ENCODE measurements at places on chromosomes 6 and 20.

DNA sequence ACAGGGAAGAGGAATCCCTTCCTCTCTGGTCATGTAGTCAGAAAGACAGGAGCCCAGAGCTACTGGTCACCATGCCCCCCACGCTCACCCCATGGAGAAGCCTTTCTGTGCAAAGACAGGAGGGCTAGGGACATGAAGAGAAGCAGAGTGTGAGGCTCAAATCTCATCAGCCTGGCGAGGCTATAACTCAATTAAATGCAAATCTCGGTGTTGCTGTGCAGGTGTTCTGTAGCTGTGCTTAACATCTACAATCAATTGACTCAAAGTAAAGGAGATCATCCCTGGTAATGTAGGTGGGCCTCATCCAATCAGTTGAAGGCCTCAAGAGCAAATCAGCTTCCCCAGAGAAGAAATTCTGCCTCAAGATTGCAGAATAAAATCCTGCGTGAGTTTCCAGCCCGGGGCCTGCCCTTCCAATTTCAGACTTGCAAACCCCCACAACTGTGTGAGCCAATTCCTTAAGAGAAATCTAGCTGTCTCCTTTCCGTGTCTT is 64.4 kb downstream of the CHMP4B start:
- DNase-seq, result no peak

DNA sequence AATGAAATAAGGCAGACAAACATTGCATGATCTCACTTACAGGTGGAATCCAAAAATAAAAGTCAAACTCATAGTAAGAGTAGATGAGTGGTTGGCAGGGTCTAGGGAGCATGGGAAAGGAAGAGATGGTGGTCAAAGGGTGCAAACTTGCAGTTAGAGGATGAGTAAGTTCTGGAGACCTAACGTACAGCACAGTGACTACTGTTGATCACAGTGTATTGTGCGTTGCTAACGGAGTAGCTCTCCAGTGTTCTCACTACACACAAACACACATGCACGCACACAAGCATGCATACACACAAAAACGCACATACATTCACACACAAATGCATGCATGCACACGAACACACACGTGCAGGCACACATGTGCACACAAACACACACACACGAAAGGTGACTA is 54.9 kb downstream of the LY86 start:
- DNase-seq, result no peak

GRCh38 chr6:103113416-103113815 is 1719.9 kb downstream of the GRIK2 start:
- no peak for DNase-seq

DNA sequence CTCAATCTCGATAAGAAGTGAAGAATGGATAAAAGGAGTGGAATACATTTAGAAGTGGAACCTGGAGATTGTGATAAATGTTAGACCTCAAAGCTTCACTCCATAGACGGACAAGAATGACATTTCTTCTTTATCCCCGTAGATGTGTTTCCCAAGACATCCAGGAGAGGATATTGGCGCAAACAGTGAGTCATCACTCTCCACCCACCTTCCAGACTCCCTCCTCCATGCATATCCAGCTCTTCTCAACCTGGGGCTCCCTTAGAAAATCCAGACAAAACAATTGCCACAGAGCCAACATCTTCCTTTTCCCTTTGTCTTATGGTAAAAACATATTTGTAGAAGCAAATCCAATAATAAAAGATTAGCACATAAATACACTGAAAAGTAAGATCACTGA is 586.1 kb downstream of the PTPRT start:
- no peak for DNase-seq

DNA sequence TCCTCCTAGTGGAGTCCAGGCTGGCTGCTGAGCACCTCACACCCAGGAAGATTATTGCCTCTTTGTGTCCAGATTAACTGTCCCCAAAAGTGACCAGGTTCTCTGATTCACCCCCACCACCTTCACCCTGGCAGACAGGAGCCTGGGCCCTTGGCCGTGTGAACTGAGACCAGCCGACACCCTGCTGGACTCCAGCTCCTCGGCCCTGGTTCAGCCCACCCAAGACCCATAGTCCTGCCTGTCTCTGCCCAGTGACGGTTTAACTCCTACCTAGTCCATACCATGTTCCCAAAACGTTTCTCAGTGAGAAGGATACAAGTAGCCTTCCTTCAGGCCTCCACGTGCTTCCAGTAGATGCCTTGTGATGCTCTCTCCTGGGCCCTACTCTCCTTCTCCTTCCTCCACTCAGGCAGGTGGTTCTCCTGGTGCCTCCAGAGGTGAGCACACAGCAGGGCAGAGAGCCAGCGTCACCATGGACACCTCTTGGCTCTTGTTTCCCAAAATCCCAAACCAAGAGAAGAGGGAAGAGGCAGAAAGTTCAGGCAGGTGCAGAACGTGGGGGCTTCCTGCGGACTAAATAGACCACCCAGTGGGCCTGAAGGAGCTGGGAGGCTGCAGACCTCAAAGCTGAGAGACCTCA is 134.4 kb upstream of the CST7 start:
- no peak for DNase-seq

DNA sequence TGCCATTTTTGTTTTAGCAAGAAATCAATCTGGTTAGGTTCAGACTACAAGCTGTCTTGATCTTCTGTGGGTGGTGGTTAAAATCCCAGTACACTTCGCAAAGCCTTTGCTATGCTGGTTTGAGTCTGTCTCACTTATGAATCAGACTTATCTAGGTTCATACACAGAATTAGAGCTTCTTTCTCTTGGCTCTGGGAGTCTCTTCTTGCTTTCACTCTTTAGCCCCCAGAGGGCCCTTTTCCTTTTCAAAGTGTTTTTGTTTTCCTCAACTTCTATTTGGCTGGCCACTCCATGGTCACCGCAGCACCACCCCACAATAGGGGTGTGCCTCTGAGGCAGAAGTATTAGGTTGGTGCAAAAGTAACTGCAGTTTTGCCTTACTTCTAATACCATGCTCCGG is 21.3 kb downstream of the ECI2 start:
- no peak for DNase-seq

- DNase-seq, result no peak
These were observed 190.9 kb upstream of the MAN1A1 start for GRCh38 chr6:119540417-119540816.

DNA sequence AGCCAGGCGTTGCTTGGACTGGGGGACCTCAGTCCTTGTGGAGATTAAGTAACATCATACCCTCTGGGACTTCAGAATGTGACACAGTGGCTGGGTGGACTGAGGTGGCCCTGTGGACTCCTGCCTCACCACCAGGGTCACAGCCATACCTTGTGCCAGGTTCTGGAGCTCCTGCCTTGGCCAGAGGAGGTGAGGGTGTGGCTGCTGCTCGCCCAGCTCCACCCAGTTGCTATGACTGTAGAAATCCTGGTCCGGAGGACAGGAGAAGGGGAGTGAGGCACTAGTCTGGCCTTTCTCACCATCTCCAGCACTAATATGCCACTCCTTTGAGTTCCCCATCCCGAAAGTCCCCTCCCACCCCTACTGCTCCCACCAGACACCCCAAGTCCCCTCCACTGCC is 1.9 kb downstream of the VWA7 start:
- DNase-seq, result no peak

GRCh38 chr6:11387707-11388430 is 149.7 kb upstream of the TMEM170B start:
- no peak for DNase-seq

GRCh38 chr6:5752391-5752680 is 254.4 kb downstream of the NRN1 start:
- DNase-seq, result no peak

- no peak for DNase-seq
These were observed 370.3 kb downstream of the NRN1 start for GRCh38 chr6:5636210-5637030.

DNA sequence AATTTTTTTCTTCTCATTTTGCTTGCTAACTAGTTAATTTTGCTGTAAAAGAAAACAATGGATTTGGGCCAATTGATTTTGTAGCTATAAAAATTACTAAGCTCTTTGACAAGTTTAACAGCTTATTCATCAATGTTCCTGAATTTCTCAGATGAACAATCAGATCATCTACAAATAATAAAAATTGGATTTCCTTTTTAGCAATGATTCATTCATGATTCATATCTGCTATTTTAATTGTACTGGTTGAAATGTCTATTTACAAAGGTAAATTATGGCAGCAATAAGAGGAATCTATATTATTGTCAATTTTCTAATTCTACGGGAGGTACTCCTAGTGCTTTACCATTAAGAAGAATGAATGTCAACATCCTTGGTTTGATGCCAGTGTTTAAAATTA is 178.8 kb upstream of the BTBD3 start:
- DNase-seq, result no peak

DNA sequence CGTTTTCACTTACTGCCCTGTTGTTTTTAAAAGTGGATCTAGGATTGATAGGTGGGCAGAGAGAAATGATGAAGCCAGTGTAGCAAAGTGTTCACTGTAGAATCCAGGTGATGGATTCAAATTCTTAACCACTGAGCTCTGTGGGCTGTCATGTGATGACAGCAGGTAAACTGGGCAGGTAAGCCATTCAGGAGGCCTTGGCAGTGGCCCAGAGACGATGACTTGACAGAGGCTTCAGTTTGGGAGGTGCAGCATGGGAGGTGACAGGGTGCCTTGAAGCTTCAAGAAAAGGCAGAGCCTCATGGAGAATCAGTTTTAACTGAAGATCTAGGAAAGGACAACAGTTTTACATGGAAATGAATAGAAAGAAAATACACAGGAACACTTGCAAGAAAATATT is 2.0 kb downstream of the NAA20 start:
- peak; percentile 46 for DNase-seq

DNA sequence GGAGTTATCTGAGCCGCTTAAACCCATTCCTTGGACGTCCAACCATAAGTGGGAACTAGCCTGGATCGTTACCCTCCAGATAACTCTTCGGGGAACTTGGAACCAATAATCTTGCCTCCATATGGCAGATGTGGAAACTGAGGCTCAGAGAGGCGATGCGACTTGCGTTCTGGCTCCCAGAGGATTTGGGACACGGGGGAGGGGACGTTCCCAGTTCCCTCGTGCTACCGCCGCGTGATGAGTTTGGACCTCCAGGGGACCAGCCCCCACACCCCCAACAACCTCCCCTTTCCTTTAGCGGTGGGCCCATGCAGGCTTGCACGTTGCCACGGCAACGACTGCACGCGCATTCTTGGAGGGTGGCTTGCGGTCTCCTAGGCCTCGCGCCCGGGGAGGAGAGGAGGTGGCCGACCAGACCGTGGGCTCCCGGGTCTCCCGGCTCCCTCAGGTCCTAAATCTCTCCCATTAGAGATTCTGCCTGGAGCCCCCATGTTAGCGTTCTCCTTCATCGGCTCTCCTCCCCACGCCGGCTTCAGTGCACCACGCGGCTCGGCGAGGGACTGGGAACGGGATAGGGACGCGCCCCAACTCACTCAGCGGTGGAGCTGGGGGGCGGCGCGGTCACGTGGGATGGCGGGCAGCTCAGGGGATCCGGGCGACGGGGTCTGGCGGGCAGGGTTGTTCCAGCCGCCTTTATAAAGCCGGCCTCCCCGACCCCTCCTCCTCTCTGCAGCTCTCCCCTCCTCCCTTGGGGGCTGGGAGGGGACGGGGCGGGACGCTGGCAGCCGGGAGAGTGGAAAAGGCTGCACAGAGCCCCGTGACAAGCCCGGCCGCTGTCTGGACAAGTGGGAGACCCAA is at the start of gene PLTP:
PLTP (minus strand) TSS at position 670 of the 858 bp plus-strand sequence. CDS start 703 bp downstream, outside the sequence.
- DNase-seq, result peak; percentile 42

DNA sequence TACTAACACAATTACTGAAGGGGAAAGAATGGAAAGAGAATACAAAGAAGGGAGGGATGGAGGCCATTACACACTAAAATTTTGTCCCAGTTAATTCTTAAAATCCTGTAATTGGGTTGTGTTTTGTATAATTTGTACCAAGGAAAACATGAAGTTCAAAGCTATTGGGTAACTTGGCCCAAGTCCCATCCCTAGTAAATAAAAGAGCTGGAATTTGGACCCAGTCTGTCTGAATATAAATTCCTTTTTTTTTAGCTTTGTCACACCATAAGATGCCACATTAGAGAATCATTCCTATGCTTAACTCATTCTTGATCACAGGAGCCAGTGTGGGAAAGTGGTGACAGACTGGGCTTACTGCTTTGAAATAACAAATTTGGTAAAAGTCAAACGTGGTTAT is 66.8 kb upstream of the CBLN4 start:
- no peak for DNase-seq

DNA sequence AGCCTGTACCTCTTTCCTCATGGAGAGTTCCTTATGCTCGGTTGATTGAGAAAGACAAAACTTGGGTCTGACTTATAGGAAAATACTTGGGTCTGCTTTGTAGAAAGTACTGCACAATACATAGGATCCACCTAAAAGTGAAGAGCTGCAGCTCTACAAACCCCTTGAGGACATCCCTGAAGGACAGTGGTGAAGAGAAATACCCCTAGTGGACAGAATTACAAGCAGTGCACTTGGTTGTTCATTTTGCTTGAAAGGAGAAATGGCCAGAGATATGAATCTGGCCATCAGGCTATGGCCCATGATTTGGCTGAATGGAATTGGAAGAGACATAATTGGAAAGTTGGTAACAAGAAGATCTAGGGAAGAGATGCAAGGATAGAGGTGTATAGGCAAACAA is 8.3 kb downstream of the CD24 start:
- DNase-seq, result no peak

DNA sequence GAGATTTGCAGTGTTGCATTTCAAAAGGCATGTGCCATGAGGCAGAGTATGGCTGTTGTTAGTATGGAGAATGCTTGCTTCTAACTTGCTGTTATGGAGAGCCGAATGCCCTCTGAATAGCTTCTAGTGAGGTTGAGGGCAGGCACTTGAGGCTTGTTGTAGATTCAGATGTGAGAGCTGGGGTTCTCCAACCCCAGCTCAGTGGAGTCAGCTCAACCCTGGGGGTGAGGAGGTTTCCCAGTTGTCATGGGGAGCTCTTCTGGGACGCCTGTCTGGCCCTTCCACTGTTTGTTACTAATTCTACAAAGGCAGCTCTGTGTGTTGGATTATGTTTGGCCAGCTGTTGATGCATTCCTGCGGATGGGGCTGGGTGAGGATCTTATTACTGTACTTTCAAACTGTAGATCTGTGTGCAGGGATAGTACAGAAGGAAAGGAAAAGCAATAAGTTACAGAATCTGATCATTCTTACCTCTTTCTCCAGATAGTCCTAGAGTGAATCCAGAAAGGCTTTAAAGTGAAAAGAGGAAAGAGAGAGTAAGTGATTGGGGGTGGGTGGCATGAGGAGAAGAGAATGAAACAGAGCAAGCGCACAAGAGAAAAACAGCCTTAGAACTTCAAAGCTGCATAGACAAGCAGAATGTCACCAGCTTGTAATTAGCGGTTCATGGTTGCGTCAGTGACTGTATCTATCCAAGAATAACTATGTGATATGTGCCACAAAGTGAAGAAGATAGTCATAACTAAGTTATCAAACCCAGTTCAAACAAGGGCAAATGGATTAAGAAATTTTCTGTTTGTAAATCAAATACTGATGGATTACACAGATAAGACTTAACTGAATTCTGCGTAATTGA is 148.7 kb downstream of the PRL start:
- DNase-seq, result no peak

- no peak for DNase-seq
These were observed 18.8 kb upstream of the SDHAF4 start for GRCh38 chr6:70547905-70548304.

- no peak for DNase-seq
These were observed at the start of gene COL10A1 for GRCh38 chr6:116126032-116126431. Gene COL10A1, minus strand, starts transcription at chr6:116126132. Its CDS starts 640 bp downstream, at chr6:116125492.
